Activated naive CD8-positive, alpha-beta T cell treated with anti-CD3 and anti-CD28 coated beads for 36 hours (primary cell): ENCODE measurements at places on chromosomes 16 and 17. TPM values are rescaled to one million over a fixed set of nuclear protein-coding genes. Genes with fewer than 3 reads are reported as not detected.

DNA sequence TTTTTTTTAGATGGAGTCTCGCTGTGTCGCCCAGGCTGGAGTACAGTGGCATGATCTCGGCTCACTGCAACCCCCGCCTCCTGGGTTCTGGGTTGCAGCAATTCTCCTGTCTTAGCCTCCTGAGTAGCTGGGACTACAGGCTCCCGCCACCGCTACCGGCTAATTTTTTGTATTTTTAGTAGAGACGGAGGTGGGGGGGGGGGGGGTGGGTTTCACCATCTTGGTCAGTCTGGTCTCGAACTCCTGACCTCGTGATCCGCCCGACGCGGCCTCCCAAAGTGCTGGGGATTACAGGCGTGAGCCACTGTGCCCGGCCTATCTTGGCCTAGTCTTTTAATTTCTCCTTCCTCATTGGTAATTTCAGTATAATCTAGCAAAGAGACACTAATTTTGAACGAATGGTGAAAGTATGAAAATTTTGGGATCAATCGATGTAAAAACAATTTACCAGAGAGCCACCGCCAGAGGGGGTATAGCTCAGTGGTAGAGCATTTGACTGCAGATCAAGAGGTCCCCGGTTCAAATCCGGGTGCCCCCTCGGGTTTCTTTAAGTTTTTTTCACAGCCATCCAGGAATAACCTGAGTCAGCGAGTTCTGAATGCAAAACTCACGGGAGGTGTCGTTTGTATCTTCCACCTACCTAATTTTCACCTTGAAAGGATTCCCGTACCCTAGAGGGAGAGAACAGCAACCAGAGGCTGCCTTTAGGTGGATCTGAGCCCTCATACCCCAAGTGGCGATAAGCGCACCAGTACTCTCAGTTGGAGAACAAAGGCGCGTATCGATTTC lies 2.5 kb upstream of the LASP1 start:
- peak; percentile 64 for DNase-seq

GRCh38 chr17:77160875-77161530 lies 20.2 kb downstream of the SEC14L1 start:
- DNase-seq, result no peak

DNA sequence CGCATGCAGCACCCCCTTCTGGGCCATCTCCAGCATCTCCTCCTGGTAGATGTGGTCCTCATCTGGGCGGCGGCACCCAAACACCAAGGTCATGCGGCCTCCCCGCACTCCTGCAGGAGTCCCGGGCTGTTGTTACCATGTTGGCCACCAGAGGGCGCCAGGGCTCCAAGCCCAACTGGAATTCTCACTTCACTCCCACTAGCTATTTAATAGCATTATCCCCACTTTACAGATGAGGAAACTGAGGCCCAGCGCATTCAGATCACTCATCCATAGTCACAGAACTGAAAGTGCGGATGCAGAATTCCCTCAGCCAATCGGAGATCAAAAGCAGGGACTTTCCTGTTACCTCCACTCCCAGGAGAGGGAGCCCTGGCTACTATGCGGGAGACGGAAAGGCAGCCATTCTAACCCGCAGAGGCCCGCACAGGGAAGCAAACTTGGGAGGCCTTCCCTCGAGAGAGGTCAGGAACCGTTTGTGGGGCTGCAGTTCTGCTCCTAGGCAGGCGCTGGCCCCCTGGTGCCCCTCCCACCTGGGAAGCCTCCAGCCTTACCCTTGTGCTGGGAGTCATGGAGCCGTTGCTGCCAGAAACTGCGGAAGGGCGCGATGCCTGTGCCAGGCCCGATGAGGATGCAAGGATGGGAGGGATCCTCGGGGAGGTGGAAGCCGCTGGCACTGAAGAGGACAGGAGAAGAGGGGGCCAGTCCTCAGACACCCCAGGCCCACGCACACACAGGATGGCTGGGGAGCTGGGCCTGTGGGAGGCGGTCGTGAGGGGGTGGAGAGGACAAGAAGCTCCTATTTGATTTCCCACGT lies 40.1 kb downstream of the NOS2 start:
- peak; percentile 64 for DNase-seq

- no peak for DNase-seq
Measured at GRCh38 chr16:84252184-84252583, 12.4 kb upstream of the KCNG4 start.

DNA sequence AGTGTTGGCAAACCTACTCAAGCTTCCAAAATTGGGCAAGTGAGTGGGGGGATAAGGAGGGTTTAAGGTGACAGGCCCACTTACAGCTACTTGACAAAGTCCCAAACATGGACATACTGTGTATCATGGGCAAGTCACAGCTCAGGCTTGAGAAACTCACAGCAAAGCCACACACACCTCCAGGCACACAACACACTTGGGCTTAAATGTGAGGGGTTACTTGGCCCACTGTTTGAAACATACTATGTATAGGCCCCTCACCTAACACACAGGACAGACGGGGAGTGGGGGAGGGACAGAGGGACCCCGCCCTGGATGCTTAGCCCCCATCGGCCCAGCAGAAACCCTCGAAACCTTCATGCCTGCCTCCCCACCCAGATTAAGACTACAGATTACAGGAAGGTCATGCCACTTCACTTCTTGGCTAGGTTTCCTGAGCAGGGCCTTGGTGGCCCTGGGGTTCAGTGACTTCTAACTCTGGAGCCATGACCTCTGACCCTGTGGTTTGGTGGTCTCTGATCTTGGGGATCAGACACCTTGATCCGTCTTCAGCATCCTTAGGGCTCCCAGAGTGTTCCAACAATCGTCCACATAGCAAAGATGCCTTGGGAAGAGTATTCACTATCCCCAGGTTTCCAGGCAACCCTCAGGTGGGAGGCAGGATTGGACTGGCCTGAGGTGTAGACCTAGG lies 2.3 kb upstream of the SAMD14 start:
- no peak for DNase-seq

GRCh38 chr16:48564544-48565444 lies 45.2 kb downstream of the N4BP1 start:
- DNase-seq, result no peak

DNA sequence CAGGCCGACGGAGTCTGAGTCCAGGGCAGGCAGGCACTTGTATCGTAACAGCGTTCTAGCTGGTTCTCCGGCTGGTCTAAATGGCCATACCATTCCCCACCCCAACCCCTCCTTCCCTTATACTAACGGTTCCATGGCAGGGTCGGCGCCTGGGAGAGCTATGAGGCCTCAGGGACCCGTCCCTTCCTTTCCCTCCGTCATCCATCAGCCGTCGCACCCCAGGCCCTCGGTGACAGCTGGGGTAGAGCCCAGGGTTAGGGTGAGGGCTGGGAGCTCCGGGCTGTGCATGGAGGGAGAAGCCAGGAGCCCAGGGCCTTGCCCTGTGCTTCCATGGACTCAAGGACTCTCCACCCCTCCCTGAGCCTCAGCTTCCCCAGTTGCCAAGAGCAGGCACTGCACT lies 101.4 kb downstream of the RBFOX3 start:
- no peak for DNase-seq

DNA sequence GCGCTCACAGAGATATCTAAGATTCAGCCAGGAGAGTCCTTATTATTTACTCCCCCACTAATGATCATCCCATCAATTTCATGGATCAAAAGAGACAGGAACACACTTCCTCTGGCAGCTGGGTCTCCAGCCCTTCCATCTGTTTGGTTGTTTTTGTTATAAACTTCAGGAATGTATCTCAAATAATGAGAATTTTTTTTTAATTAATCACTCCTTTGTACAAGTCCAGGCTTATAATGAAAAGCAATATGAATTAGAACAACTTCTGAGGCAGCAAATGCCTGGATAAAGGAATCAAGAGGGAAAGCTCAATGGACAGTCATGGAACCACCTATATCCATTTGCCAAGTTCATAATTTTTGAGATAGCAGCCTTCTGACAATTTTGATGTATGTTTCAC lies 73.4 kb downstream of the HS3ST3B1 start:
- DNase-seq, result no peak

- no peak for DNase-seq
Measured at GRCh38 chr16:68116256-68116867, 31.2 kb downstream of the NFATC3 start.

DNA sequence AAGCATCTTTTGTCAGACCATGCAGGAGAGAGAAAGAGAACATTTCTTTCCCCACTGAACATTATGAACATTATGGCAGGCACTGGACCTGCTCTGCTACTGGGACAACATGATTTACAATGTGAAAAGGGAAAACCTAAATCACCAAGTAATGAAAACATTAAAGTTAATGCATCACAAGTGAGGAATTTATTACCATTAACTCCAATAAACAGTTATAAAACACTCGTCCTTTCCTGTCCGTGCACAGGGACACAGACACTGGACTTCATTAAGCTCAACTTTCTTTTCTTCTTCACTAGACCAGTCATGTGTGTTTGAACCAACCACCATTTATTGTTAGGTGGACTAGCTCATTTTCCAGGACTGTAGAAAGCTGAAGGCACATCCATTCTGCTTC lies 95.4 kb downstream of the SNX11 start:
- DNase-seq, result no peak

GRCh38 chr17:13598353-13599167 lies 3.2 kb downstream of the HS3ST3A1 start:
- DNase-seq, result no peak

DNA sequence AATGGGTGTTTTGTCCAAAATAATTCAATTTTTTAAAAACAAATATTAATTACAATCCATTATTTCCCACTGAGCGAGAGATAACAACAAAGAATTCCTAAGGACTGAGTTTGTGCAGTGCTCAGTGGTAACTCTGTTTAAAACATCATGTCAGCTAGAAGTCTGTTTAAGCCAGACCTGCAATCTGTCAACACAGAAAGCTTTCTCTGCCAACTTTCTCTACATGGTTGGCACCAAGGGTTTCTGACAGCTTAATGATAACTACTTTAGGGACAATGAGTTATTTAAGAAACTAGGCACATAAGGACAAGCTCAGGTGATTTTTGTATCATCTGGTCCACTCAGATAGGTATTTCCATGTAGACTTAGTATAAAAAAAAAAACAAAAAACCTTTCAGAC lies 81.8 kb downstream of the WDR59 start:
- no peak for DNase-seq

- no peak for DNase-seq
Measured at GRCh38 chr17:79116575-79117368, 42.1 kb downstream of the ENGASE start.

GRCh38 chr16:21161211-21161610 lies 2.7 kb downstream of the LDAF1 start:
- DNase-seq, result no peak

- DNase-seq, result no peak
Measured at GRCh38 chr16:49382916-49383315, 9.3 kb downstream of the C16orf78 start.

- no peak for DNase-seq
Measured at GRCh38 chr16:71796501-71797097, 12.0 kb downstream of the AP1G1 start.

DNA sequence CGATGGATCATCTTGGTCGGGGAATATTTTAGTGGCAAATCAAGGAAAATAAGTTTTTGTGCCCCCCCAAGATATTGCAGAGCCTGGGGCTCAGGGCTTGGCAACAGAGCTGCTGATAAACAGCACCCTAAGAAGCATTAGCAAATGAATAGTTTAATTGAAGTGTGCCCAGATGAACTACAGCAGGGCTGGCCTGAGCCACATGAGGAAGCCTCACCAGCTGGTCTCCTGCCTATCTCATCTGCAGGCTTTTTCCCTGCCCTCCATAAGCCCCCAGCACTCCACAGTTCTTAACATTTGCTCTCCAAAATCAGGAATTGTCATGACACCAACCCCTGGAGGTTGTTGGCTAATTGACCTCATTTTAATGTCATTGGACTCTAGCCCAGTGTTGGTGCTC lies 480.2 kb downstream of the HS3ST3B1 start:
- DNase-seq, result no peak

GRCh38 chr17:20116683-20117309 lies 107.6 kb downstream of the SPECC1 start:
- peak; percentile 26 for DNase-seq

GRCh38 chr17:79361221-79361734 lies 249.6 kb downstream of the RBFOX3 start:
- DNase-seq, result no peak

GRCh38 chr16:62477796-62478195 lies 441.6 kb upstream of the CDH8 start:
- no peak for DNase-seq

- DNase-seq, result no peak
Measured at GRCh38 chr17:80960797-80961452, 30.7 kb upstream of the CHMP6 start.

CIBAR2 gene
- not detected for total RNA-seq

TBC1D3G gene
- not detected for total RNA-seq

CRISPLD2 gene
- total RNA-seq, result not detected

KRT27 gene
- not detected for total RNA-seq

CLEC18A gene
- not detected for total RNA-seq

GLTPD2 gene
- total RNA-seq, result not detected

CPNE2 gene
- total RNA-seq, result 10.4 TPM

KRT36 gene
- not detected for total RNA-seq

TLE7 gene
- total RNA-seq, result not detected

ZP2 gene
- not detected for total RNA-seq

MGAT5B gene
- 0.12 TPM for total RNA-seq
